ENCODE measurements at places on chromosomes 5 and 9. TPM values are rescaled to one million over a fixed set of nuclear protein-coding genes. Genes with fewer than 3 reads are reported as not detected.

DNA sequence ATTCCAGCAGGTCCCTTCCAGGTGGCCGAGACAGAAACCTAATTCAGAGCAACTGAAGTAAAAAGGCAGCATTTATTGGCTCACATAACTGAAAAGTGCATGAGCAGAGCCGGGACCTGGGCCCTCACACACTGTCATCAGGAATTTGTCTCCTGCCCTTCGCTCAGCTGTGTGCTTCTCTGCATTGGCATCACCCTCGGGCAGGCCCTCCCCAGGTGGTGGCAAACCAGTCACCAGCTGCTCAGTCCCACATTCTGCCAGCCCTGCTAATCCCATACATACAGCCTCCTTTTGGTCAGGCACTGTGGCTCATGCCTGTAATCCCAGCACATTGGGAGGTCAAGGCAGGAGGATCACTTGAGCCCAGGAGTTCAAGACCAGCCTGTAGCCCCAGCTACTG lies 11.5 kb upstream of the CPLX2 start:
- no peaks in the 10 kb centered on the region for H3K36me3 ChIP-seq
- no peaks in the 10 kb centered on the region for H3K4me1 ChIP-seq
- H3K27ac ChIP-seq, result no peak overlapping the region
- H3K4me3 ChIP-seq, result no peak overlapping the region
- DNase-seq, result no peak
- H3K27me3 ChIP-seq, result no peaks in the 10 kb centered on the region

GRCh38 chr9:128838338-128838737 lies 8.7 kb upstream of the SPOUT1 start:
- H3K27me3 ChIP-seq, result no peaks in the 10 kb centered on the region
- no peak overlapping the region for H3K4me3 ChIP-seq

DNA sequence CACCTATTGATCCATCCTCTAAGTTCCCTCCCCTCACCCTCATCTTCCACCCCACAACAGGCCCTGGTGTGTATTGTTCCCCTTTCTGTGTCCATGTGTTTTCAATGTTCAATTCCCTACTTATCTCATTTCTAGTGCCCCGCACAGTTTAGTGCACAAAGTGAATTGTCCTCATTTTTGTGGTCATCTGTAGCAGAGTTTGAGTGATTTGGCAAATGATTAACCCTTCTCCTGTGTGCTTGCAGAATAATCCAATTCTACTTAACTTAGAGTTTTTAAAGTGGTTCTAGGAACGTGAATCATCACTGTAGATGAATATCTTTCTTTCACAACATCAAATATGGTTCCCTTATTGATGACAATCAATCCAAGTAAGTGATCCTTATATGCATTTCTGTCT lies 6.3 kb upstream of the HAPLN1 start:
- DNase-seq, result no peak
- H3K4me3 ChIP-seq, result no peak overlapping the region
- peaks cover 24% of the 10 kb centered on the region for H3K4me1 ChIP-seq

DNA sequence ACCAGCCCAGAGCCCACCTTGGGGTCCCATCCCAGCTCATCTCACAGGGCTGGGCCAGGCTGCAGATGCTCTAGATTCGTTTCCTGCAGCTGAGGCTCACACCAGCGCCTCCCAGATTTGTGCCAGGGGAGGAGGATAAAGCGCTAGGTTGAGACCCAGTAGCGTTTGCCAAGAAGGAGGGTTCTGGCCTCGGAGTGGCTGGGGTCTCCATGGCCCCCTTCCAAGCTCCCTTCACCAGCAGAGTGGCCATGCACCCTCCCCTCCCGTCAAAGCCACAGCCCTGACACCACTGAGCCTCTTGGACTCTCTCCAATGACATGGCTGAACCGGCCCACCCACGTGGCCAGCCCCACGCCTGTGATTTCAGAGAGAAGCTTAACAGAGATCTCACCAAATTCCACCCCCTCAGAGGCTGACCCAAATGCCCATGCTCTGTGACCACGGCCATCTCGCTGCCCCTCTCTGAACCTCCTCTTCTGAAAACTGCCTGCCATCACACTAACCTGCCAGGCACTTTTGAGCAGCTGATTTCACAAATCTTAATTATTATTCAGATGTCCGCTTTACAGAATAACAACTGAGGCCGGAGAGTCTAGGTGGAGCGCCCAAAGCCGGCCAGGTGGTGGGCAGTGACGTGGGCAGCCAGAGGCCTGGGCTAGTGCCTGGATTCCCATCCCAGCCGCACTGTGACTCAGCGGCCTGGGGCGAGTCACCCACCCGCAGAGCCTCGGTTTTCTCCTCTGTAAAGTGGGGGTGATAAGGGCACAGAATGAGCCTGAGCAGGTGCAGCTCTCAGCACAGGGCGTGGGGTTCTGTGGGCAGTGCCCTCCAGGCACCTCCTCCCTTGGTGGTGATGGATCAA lies 155.7 kb downstream of the C9orf50 start:
- peaks cover 13% of the 10 kb centered on the region for H3K4me1 ChIP-seq
- peaks cover 18% of the 10 kb centered on the region for H3K27me3 ChIP-seq
- no peak for DNase-seq
- H3K27ac ChIP-seq, result no peak overlapping the region
- no peaks in the 10 kb centered on the region for H3K36me3 ChIP-seq
- no peak overlapping the region for H3K4me3 ChIP-seq

- DNase-seq, result no peak
- H3K27me3 ChIP-seq, result no peaks in the 10 kb centered on the region
- H3K27ac ChIP-seq, result no peak overlapping the region
These were observed 36.2 kb downstream of the SNX18 start for GRCh38 chr5:54553659-54554207.

DNA sequence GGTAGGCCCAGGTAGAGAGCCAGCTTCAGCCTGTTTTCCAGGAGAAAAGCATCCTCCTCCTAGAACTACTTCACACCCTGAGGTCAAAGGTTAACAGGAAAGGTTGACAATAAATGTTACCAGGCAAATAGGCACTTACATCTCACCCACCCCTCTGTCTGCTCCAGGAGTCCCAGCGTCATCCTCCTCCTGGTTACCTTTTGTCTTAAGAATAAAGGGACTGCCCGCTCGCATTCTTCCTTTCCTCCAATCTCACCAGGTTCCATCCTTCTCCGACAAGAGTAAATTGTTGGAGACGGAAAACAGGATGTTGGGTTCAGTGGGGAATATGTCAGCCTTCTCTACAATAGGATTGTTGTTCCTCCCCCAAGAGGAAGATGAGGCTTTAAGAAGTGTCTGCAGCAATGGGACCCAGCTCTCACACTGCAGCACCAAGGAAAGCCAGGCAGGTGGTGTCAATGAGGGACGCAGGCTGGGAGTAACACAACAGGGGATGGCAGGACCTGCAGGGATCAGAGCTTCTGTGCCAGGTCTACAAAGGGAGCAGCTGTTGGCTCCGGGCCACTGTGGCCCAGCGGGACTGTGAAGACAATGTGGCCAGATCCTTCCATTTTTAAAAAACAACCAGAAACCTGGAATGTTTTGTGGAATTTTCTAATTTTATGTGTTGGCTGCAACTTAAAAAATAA lies 29.0 kb downstream of the FAT2 start:
- no peak overlapping the region for H3K4me3 ChIP-seq
- peak; percentile 7 for DNase-seq
- H3K27ac ChIP-seq, result no peak overlapping the region
- H3K36me3 ChIP-seq, result no peaks in the 10 kb centered on the region
- H3K4me1 ChIP-seq, result no peaks in the 10 kb centered on the region

GRCh38 chr5:58775701-58776262 lies 192.9 kb downstream of the RAB3C start:
- H3K27me3 ChIP-seq, result no peaks in the 10 kb centered on the region
- H3K4me3 ChIP-seq, result no peak overlapping the region
- H3K4me1 ChIP-seq, result no peaks in the 10 kb centered on the region
- no peak overlapping the region for H3K27ac ChIP-seq
- no peaks in the 10 kb centered on the region for H3K36me3 ChIP-seq

GRCh38 chr9:27457445-27457844 lies 66.6 kb upstream of the IFNK start:
- no peaks in the 10 kb centered on the region for H3K27me3 ChIP-seq
- H3K36me3 ChIP-seq, result no peaks in the 10 kb centered on the region
- DNase-seq, result peak; percentile 78
- H3K27ac ChIP-seq, result peak overlapping the region; percentile 75

GRCh38 chr9:72882117-72882775 lies 70.6 kb downstream of the ALDH1A1 start:
- no peaks in the 10 kb centered on the region for H3K27me3 ChIP-seq
- no peak for DNase-seq
- 0 out of 2 replicates have a peak, but pooled peaks cover 3% of the 10 kb centered on the region for H3K36me3 ChIP-seq
- no peak overlapping the region for H3K27ac ChIP-seq

GRCh38 chr5:56918054-56918453 lies 8.7 kb downstream of the SETD9 start:
- no peaks in the 10 kb centered on the region for H3K4me1 ChIP-seq
- H3K27me3 ChIP-seq, result no peaks in the 10 kb centered on the region
- H3K4me3 ChIP-seq, result no peak overlapping the region
- H3K27ac ChIP-seq, result 0 out of 2 replicates have a peak overlapping the region, but pooled peaks have one; percentile 21

- H3K4me3 ChIP-seq, result no peak overlapping the region
- no peaks in the 10 kb centered on the region for H3K36me3 ChIP-seq
- H3K27ac ChIP-seq, result peak overlapping the region; percentile 66
These were observed 6.8 kb upstream of the DENND4C start for GRCh38 chr9:19223724-19224123.

GRCh38 chr5:5062525-5063302 lies 77.4 kb upstream of the ADAMTS16 start:
- no peaks in the 10 kb centered on the region for H3K4me1 ChIP-seq
- H3K27me3 ChIP-seq, result no peaks in the 10 kb centered on the region
- H3K4me3 ChIP-seq, result no peak overlapping the region
- no peaks in the 10 kb centered on the region for H3K36me3 ChIP-seq
- no peak overlapping the region for H3K27ac ChIP-seq
- DNase-seq, result no peak

GRCh38 chr5:136056336-136056735 lies 27.5 kb downstream of the TGFBI start:
- no peak overlapping the region for H3K4me3 ChIP-seq
- H3K4me1 ChIP-seq, result peaks cover 8% of the 10 kb centered on the region
- no peak for DNase-seq
- no peaks in the 10 kb centered on the region for H3K27me3 ChIP-seq
- H3K27ac ChIP-seq, result no peak overlapping the region
- no peaks in the 10 kb centered on the region for H3K36me3 ChIP-seq

DNA sequence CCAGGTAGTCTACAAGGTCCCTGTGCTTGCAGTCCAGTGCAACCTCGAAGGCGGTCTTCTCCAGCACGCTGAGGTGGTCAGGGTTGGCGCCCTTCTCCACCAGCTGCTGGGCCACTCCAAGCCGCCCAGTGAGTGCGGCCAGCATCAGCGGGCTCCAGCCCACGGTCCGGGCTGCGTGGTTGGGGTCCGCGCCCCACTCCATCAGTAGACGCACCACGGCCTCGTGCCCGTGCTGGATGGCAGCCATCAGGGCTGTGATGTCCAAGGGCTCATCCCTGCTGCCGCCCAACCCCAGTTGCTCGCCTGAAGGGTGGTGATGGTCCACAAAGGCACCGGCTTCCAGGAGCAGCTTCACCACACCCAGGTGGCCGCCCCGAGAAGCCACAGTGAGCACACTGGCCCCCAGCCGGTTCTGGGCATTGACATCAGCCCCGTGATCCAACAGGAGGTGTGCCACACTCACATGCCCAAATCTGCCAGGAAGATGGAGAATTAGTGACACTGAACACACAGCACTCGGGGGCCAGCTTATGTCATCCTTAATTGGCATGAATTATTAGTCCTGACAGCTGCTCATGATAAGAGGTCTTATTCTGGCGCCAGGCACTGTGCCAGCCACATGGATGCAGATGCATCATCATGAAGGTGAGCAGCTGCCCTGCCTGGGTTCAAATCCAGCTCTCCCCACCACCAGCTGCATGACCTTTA lies 6.1 kb downstream of the ANKS6 start:
- H3K27me3 ChIP-seq, result no peaks in the 10 kb centered on the region
- H3K36me3 ChIP-seq, result peaks cover 14% of the 10 kb centered on the region
- peaks cover 26% of the 10 kb centered on the region for H3K4me1 ChIP-seq
- H3K27ac ChIP-seq, result no peak overlapping the region
- no peak overlapping the region for H3K4me3 ChIP-seq

DNA sequence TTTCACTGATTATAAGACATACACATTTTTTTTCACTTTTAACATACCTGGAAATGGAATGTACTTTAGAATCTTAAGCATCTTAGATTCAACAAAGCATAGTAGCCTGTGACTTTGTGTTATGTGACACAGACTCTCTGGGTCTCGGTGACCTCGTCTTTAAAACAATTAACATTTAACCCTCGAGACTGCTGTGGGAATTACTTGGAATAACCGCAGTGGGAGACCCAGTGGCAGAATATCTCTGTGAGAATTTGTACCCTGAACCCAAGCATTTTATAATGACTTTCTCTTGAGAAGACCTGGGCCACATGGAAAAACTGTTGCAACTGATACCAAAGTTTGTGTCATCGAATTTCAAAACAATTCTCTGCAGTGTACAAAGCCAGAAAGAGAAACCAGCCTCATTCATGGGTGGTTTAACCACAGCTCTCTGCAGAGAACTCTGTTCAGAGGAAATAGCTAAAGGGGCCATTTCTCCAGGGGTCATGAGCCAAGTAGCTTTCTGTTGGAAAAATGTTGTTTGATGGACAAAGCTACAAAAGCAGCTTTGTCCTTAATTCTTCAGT lies 10.0 kb upstream of the RETREG1 start:
- no peak overlapping the region for H3K27ac ChIP-seq
- H3K4me1 ChIP-seq, result peaks cover 6% of the 10 kb centered on the region
- no peaks in the 10 kb centered on the region for H3K27me3 ChIP-seq
- H3K4me3 ChIP-seq, result no peak overlapping the region
- no peaks in the 10 kb centered on the region for H3K36me3 ChIP-seq
- no peak for DNase-seq

DNA sequence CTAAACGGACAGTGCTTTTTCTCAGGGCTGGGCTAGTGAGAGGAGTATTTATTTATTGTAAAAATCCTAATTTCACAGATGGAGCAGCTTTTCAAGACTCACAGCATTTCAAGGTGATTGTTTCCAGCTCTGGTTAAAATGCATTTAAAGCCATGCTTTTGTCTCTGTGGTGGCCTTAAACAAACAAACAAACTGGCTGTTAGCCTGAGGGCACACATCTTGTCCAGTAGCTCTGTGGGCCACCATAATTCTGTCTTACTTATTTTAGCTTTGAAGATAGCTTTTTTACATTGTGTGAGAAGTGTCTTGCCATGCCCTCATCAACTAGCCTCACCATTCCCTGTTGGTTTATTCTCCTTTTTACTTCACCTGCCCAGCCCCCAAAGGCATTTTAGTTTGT lies 218.2 kb downstream of the PSAT1 start:
- no peak overlapping the region for H3K27ac ChIP-seq
- no peak for DNase-seq
- no peak overlapping the region for H3K4me3 ChIP-seq
- H3K36me3 ChIP-seq, result peaks cover 11% of the 10 kb centered on the region
- H3K27me3 ChIP-seq, result no peaks in the 10 kb centered on the region

The C7 gene
- total RNA-seq, result not detected

The FGF1 gene
- total RNA-seq, result 0.21 TPM

The CDX1 gene
- not detected for total RNA-seq

The ANKRD34B gene
- total RNA-seq, result 2.9 TPM

The FST gene
- 8.0 TPM for total RNA-seq

The HEMGN gene
- total RNA-seq, result not detected

The NDUFAF2 gene
- total RNA-seq, result 31.6 TPM

The PTPN3 gene
- total RNA-seq, result 2.8 TPM
